ENCODE measurements at places on chromosomes 11 and 22. TPM values are rescaled to one million over a fixed set of nuclear protein-coding genes. Genes with fewer than 3 reads are reported as not detected.

DNA sequence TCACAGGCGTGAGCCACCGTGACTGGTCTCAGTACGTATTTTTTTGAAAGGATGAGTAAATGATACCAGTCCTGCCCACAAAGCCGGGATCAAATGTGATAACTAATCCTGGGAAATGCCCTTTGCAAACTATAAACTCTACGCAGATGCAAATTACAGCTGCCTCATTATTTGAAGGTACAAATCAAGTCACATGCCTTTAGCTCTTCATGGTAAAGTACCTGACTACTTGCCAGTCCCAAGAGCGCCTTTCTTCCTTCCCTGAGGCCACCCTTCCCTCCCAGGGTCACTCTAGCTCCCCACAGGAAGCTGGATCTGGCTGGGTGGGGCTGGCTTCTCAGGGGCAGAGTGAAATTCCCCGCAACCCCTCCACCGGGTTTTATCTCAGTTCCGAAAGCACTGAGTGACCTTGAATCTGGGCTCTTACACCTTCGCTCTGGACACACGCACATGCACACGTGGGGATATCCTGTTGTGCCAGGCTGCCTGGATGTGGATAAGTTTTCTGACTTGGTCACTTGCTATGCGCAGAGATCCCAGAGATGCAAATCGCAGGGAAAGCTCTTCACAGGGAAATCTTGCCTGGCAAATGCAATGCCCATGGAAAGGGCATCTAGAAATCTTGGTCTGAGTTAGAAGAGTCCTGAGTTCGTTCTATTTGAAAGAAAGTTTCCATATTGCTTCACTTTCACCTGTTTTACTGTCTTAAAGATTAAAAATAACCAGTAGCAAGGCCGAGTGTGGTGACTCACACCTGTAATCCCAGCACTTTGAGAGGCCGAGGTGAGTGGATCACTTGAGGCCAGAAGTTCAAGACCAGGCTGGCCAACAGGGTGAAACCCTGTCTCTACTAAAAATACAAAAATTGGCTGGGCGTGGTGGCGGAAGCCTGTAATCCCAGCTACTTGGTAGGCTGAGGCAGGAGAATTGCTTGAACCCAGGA, 8.5 kb downstream of the A4GALT start:
- H3K4me1 ChIP-seq: no peaks in the 10 kb centered on the region
- no peaks in the 10 kb centered on the region for H3K36me3 ChIP-seq
- no peaks in the 10 kb centered on the region for H3K27me3 ChIP-seq
- no peak overlapping the region for H3K4me3 ChIP-seq
- no peak for DNase-seq
- H3K27ac ChIP-seq: no peak overlapping the region

GRCh38 chr11:10452211-10452767, 2.8 kb upstream of the AMPD3 start:
- no peak for DNase-seq
- no peaks in the 10 kb centered on the region for H3K36me3 ChIP-seq
- H3K27ac ChIP-seq: no peak overlapping the region
- no peaks in the 10 kb centered on the region for H3K27me3 ChIP-seq
- H3K4me3 ChIP-seq: no peak overlapping the region

DNA sequence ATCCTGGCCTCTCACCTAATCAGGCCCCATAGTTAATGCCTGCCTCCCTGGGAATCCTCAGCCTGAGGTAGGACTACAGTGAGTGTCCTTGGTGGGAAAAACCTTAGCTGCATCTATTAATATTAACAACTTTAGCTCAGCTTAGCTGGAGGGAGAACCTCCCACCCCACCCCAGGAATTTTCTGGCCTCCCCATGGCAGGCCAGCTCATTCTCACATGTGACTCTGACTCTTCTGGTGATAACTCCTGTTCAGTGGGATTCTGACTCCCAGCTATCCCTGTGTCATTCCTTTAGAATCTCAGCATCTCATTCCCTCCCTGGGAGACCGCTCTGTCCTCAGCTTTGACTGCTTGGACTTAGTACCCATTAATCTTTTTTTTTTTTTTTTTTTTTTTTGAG, 14.5 kb downstream of the ART5 start:
- H3K4me1 ChIP-seq: no peaks in the 10 kb centered on the region
- no peak overlapping the region for H3K4me3 ChIP-seq
- no peak for DNase-seq
- H3K27ac ChIP-seq: no peak overlapping the region

Gene OR8G5
- total RNA-seq: not detected

- H3K36me3 ChIP-seq: no peaks in the 10 kb centered on the region
- no peak overlapping the region for H3K27ac ChIP-seq
- no peak for DNase-seq
- H3K4me3 ChIP-seq: no peak overlapping the region
- H3K4me1 ChIP-seq: no peaks in the 10 kb centered on the region
Measured at GRCh38 chr11:118696673-118697226, 17.3 kb upstream of the TREH start.

GRCh38 chr22:50101870-50102565, 12.2 kb downstream of the MOV10L1 start:
- DNase-seq: no peak
- H3K36me3 ChIP-seq: no peaks in the 10 kb centered on the region
- no peaks in the 10 kb centered on the region for H3K4me1 ChIP-seq
- no peaks in the 10 kb centered on the region for H3K27me3 ChIP-seq

Gene HEPN1
- not detected for total RNA-seq

DNA sequence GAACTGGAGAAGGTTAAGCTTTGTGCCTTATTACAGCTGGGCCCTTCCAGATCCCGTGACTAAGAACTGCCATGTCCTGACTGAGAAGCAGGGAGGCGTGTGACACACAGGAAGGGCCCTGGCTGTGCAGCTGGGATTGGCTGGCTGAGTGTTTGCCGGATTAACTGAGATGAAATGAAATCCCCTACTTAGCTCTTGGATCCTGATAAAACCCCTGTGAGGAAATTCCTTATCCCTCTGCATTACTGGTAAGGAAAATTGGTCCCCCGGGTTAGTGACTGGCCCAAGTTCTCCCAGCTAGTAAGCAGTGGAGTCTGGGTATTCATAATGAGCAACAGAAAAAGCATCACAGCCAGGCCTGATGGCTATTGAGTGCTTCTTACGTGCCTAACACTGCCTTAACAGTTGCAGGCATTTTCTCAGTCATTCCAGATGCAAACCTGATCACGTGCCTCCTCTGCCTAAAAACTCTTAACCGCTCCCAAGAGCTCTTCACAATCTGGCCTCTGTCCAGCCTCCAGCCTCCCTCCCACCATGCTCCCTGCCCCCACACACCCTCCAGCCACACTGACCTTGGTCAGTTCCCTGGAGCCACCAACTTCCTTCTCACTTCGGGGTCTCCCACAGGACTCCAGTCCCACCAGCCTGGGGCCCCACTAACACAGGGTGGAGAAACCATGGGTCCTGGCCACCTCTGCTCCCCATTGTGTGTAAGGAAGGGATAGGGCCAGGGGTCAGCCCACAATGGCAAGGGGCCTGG, 37.8 kb downstream of the ARRB1 start:
- H3K27ac ChIP-seq: peak overlapping the region; percentile 78
- DNase-seq: no peak
- peaks cover 6% of the 10 kb centered on the region for H3K4me1 ChIP-seq
- no peaks in the 10 kb centered on the region for H3K36me3 ChIP-seq
- no peaks in the 10 kb centered on the region for H3K27me3 ChIP-seq
- H3K4me3 ChIP-seq: no peak overlapping the region

- H3K4me3 ChIP-seq: no peak overlapping the region
- H3K36me3 ChIP-seq: no peaks in the 10 kb centered on the region
- no peak for DNase-seq
- no peaks in the 10 kb centered on the region for H3K27me3 ChIP-seq
- no peaks in the 10 kb centered on the region for H3K4me1 ChIP-seq
Measured at GRCh38 chr11:104541701-104542100, 356.6 kb downstream of the CASP12 start.

Gene C11orf87
- not detected for total RNA-seq

DNA sequence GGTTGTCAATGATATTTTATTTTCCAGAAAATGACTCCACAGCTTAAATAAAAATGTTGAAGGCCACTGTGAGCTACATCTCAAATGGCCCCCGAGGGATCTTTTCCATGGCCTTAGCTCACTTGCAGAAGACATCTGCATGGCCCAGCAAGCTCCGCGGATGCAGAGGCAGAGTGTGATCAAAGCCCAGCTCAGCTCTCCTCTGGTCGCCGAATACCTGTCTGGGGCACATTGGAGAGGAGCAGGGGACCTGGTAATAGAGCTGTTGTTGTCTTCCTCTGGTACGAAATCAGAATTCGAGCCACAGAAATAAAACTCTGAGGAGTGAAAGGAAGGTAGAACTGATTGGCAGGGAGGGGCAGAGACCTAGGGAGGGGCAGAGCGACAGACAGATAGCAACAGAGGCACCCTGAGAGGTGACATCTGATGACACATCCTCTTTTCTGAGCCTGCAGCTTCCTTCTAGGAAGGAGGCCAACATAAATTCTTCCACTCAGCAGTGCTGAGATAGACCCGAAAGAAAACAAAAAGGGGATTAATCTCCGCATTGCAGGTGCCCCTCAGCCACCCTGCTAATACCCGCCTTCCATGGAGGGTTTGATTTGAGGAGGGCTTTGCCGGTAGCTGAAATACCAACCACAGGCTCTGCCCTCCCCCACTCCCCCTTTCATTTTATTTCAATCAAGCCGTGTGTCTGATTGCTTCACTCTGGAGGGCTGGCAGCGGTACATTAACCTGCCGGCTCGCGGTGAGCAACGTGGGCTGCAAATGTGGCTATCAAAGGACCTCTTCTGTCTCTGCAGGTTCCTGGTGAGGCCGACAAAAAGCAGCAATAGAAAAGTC, 759.4 kb downstream of the OPCML start:
- H3K27me3 ChIP-seq: no peaks in the 10 kb centered on the region
- H3K27ac ChIP-seq: no peak overlapping the region
- DNase-seq: no peak

DNA sequence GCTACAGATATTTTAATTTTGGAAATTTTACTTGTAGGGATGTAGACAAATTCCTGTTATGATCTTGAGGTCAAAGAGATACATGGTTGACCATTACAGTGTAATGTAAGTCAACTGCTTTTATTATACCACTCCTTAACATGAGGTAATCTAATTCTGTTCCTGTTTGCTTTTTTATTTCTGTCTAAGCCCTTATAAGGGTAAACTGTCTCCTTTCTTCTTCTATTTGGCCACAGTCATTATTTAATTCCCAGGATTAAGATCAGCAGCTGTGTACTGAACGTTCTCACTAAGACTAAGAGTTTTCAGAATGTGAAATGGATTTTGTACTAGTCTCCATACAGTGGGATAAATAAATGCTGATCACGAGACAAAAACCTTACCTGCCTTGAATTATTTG, 32.8 kb downstream of the C2CD3 start:
- no peak overlapping the region for H3K27ac ChIP-seq
- no peaks in the 10 kb centered on the region for H3K4me1 ChIP-seq
- H3K4me3 ChIP-seq: no peak overlapping the region
- no peak for DNase-seq

DNA sequence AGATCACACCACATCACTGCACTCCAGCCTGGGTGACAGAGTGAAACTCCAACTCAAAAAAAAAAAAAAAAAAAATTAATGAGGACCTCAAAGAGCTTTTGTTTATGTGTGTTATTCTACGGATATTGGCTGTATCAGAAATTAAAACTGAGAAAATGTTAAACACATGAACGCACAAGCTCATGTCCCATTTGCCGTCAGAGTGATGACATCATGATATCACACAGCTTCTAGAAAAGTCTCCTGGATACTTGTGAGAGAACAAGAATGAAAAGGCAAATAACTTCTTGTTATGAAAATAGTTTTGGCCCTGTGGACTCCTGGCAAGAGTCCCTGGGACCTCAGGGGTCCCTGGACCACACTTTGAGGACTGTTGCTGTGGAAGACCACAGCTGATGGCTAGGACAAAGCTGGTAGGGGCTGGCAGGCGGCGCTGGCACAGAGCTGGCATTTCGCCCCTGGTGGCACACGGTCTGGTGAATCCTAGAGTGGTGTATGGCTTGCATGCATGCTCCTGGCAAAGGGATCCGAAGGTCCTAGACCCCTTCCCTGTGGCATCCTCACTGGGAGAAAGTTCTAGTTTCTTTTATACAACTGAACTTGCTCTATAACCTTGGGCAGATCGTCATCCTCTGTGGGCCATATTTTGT, 73.7 kb downstream of the NAT10 start:
- H3K4me1 ChIP-seq: peaks cover 13% of the 10 kb centered on the region
- no peak for DNase-seq
- H3K27me3 ChIP-seq: no peaks in the 10 kb centered on the region
- H3K4me3 ChIP-seq: no peak overlapping the region
- no peak overlapping the region for H3K27ac ChIP-seq

Gene OR51B5
- total RNA-seq: 0.17 TPM

DNA sequence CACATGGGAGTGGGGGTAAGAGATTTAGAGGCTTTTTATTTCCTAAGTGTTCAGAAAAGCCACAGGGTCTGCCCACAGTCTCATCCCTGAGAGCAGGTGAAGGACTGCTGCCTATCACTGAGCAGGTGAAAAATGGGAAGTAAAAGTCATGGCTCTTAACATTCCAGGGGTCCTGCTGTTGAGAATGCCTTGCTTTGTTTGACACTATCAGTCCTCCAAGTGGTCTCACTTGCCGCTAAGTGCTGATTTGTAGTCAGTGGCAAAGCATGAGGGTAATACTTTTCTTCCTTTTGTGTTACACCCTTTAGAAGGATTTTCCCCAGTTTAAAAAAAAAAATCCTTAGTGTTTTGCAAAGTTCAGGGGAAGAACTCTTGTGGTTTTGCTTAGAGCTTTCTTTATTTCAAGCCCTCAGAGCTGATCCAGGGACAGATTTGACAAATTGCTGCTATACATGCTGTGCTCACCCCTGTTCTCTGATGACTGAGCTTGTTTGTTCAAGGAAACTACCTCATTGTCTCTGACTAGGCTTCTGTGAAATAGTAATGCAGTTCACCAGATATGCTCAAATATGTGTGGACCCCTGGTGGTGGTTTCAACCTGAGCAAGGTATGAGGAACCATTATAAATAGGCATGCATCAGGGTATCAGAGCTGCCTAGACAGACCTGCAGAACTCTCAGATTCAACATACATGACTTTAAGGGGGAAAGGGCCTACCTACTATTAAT, 141.0 kb downstream of the ARHGAP42 start:
- H3K4me3 ChIP-seq: no peak overlapping the region
- H3K27ac ChIP-seq: no peak overlapping the region
- no peaks in the 10 kb centered on the region for H3K36me3 ChIP-seq
- DNase-seq: no peak
- H3K27me3 ChIP-seq: no peaks in the 10 kb centered on the region

Measured in liver (tissue), 10 donors.